NCI-H524 treated with DMSO at 0.1 percent for 48 hours (cell line): ENCODE measurements at places on chromosomes 5 and 9.

DNA sequence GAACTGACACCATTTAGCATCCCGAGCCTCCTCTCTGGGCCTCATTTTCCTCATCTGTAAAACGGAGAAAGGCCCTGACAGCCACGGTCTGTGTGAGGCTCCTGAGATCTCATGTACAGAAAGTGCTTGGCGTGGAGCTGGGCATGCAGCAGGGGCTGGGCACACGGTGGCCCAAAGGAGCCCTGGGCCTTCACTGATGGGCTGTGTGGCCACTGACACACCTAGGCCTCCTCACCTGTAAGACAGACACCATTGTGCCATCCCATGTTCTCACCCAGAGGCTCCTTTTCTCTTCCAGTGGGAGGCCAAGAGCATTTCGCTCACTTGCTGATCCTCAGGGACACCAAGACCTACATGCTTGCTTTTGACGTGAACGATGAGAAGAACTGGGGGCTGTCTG, 1.6 kb downstream of the ORM1 start:
- no peak for DNase-seq

GRCh38 chr5:142128675-142129208, 20.2 kb downstream of the NDFIP1 start:
- no peak for DNase-seq

- peak; percentile 86 for DNase-seq
These were observed 24.5 kb downstream of the CAVIN4 start for GRCh38 chr9:100602342-100602801.

- no peak for DNase-seq
These were observed 183.3 kb upstream of the PUM3 start for GRCh38 chr9:3027210-3027609.

- DNase-seq: no peak
These were observed 182.5 kb upstream of the PPP1R2B start for GRCh38 chr5:156667616-156668015.

DNA sequence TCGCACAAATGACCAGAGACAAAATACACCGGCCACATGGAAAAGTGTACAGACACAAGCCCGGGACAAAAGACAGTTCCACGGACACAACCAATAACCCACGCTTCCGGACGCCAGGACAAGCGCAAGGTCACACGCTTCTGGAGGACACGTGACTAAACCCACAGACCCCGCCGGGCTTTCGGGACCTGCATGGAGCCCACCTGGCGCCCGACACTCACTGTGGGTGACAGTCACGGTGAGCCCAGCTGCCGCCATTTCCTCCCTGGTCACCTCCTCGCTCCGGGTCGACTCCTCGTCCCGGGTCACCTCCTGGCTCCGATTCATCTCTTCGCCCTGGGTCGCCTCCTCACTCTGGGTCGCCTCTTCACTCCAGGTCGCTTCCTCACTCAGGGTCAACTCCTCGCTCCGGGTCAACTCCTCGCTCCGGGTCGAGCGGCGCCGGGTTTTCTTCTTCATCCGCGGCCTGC, 470 bp downstream of the BAG1 start:
- DNase-seq: no peak

DNA sequence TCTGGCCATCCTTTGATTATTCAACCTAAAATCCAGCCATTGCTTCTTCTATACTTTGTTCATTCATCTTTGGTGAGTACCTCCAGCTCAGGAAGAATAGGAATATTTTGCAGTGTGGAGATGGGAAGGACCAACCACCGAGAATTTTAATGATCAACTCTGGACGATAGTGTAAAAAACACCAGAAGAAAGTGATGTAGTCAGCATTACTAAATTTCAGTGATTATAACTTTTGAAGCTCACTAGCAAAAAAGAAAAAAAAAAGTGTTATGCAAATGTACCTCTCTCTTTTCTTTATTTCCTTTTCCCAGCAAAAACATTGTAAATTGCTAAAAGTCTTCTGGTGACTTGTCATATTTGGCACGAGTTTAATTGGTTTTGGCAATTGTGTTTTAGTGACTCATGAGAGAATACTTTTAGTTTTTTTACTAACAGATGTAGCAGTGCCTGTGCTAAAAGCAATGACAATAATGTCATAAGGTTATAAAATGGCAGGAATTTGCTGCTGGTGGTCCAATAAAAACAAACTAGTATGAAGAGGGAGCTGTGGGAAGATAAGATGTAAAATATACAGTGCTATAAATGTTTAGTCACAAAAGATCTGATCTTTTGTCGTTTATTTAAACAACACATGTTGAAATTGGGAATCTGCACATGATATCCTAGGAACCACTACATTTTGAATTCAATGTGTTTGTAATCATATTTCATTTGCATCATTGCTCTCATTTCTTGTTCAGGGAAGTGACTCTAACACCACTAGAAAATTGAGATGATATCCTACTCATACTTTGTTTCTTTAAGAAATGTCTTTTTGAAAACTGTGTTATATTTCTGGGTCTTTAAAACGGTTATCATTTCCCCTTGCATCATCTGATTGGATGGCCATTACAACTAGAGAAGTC, 81.3 kb upstream of the ERCC6L2 start:
- DNase-seq: no peak

DNA sequence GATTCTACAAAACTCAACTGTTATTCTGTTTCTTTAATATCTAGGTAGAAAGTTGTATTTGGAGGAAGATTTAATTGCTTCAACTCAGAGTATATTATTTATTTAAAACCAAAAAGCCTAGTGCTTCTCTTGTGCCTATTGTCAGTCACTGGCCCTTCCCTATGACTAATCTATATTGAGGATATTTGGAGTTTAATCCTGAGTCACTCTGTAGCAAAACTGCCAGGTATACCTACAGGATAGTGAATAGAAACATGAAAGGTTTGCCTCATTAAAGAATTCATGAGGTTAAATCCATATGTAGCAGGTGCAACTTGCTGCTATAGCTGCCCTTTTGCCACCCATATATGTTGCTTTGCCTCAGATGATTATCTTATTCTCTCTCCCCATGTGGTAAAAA, 15.1 kb downstream of the PLK2 start:
- no peak for DNase-seq

DNA sequence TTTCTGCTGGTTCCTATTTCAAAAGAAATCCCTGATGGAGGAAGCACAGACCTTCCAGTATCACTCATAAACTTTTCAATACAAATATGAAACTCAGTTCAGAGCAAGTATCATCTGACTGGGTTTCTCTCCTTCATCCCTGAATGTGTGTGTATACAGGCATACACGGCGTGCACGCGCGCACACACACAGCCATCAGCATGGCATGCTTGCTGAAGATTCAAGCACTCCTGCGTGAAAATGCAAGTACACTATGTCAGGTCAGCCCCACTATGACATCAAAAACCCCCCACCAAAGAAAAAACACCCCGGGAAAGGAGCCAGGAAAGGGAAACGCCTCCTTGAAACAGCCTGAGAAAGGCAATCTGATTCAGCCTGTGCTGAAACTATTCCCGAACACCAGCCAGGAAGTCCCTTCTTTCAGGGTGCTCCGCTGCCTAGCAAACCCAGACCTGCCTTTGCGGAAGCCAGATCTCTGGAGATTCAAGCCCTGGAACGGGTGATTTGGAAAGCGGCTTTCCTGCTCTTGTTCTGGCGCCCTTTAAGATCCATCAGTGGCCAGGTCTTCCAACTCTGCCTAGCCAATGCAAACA, 831 bp downstream of the KLHL3 start:
- no peak for DNase-seq

DNA sequence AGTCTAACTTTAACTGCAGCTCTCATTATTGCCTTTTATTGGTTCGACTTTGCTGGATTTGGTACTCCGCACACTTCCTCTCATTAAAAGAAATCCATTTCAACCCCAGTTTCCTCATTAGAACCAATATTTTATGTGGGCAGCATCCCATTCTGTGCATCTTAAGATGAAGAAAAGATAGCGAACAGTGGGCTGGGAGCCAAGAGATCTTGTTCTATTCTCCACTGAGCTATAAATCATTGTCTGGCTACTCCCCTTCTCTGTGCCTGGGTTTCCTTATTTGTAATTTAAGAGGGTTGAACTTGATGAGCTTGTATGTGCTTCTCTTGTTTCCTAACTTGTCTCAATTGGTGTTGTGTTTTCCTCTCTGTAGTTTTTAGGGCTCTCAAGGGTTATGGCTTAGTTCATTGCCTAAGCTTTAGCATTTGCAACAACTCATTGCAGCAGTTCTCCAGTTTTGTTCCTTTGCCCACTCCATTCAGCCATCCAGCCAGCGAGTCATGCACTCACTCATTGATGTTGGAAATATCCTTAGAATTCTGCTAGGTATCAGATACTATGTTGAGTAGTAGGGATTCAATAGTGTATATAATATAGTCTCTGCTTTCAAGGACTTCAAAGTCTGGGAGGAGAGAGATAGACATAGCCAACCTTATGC, 273.3 kb upstream of the TNC start:
- DNase-seq: no peak

DNA sequence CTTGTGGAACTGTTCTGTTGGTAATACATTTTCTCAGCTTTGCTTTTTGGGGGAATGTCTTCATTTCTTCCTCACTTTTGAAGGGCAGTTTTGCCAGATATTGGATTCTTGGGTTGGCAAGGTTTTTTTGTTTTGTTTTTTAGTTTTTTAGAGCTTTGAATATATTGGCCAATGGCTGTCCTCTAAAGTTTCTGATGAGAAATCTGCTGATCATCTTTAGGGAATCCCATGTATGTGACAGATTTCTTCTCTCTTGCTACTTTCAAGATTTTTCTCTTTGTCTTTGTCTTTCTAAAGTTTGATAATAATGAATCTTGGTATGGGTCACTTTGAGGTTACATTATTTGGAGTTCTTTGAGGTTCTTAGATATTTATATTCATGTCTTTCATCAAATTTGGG, 227.4 kb downstream of the FBXL7 start:
- DNase-seq: no peak

DNA sequence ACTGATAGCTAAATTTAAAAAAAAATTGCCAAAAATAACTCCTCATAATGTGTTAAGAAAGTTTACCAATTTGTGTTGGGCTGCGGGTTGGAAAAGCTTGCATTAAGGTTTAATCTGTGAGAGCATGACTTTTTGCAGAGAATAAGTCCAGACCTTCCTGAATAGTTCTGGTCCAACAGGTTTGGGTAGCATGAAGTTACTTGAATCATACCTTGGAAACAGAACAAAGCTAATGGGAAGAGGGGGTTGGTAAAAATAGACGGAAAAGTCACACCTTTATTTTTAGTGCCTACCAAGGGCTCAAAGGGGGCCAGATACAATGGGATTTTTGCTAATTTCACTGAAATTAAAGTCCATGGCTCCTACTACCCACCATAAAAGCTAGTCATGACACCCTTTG, 17.1 kb upstream of the MATR3 start:
- no peak for DNase-seq

- DNase-seq: no peak
These were observed 566.0 kb upstream of the DMAC1 start for GRCh38 chr9:8365466-8366160.

- no peak for DNase-seq
These were observed 105.1 kb downstream of the FBN2 start for GRCh38 chr5:128432913-128433440.

GRCh38 chr9:117414906-117415331, at the start of gene ASTN2:
ASTN2 (minus strand) TSS chr9:117415057; CDS start chr9:117414938, 119 bp downstream.
- no peak for DNase-seq

DNA sequence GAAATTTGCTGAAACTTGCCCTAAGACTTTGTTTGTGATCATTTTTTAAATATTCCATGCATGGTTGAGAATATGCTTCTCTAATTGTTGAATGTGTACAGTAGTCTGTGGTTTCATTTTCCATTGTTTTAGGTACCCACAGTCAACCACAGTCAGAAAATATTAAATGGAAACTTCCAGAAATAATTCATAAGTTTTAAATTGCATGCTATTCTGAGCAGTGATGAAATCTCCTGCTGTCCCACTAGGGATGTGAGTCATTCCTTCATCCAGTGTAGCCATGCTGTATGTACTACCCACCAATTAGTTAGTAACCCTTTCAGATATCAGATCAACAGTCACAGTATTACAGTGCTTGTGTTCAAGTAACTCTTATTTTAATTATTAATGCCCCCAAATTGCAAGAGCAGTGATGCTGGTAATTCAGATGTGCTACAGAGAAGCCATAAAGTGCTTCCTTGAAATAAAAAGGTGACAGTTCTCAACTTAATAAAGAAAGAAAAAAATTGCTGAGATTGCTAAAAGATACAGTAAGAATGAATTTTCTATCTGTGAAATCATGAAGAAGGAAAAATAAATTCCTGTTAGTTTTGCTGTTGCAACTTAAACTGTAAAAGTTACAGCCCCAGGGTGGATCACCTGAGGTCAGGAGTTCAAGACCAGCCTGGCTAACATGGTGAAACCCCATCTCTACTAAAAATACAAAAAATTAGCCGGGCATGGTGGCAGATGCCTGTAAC, 79.9 kb upstream of the FBXL17 start:
- no peak for DNase-seq

GRCh38 chr5:91031402-91031752, 351.7 kb downstream of the ARRDC3 start:
- DNase-seq: no peak

DNA sequence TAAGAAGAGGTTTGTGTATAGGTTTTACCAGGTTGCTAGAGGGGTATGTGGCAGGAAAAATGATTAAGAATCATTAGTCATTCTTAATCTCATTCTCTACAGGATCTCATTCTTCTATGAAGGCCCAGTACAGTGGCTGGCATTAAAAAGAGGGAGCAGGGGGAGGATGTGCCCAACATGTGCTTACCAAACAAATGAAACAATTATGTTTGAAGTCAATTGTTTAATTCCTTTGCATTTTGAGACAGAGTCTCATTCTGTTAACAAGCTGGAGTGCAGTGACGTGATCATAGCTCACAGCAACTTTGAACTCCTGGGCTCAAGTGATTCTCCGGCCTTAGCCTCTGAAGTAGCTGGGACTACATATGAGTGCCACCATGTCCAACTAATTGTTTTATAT, 23.0 kb downstream of the FNIP1 start:
- DNase-seq: no peak
